Kidney (tissue), 22 donors: ENCODE measurements at places on chromosomes 16 and 17. TPM values are rescaled to one million over a fixed set of nuclear protein-coding genes. Genes with fewer than 3 reads are reported as not detected.

DNA sequence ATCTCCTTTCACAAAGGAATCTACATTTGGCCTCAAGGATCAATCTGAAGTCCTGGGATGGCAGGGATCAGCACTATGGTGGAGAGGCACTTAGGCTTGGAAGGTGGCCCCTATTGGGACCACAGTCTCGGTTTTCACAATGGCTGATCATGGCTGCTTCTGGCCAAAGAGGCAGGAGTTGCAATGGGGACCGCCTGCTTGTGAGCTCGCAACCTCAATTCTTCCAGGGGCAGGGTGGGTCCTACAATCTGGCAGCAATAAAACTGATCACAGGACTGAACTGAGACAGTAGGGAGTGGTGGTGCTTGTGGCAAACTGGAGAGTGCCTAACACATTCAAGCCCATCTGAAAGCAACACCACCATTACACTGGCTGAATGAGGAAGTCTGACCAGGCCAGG is 83.1 kb downstream of the NETO2 start:
- no peak for DNase-seq

The OR1F1 gene
- not detected for total RNA-seq

GRCh38 chr17:80770881-80771611 is 220.6 kb upstream of the CHMP6 start:
- no peak for DNase-seq

- DNase-seq: no peak
Observed at GRCh38 chr16:89373355-89374110, 116.8 kb downstream of the ANKRD11 start.

DNA sequence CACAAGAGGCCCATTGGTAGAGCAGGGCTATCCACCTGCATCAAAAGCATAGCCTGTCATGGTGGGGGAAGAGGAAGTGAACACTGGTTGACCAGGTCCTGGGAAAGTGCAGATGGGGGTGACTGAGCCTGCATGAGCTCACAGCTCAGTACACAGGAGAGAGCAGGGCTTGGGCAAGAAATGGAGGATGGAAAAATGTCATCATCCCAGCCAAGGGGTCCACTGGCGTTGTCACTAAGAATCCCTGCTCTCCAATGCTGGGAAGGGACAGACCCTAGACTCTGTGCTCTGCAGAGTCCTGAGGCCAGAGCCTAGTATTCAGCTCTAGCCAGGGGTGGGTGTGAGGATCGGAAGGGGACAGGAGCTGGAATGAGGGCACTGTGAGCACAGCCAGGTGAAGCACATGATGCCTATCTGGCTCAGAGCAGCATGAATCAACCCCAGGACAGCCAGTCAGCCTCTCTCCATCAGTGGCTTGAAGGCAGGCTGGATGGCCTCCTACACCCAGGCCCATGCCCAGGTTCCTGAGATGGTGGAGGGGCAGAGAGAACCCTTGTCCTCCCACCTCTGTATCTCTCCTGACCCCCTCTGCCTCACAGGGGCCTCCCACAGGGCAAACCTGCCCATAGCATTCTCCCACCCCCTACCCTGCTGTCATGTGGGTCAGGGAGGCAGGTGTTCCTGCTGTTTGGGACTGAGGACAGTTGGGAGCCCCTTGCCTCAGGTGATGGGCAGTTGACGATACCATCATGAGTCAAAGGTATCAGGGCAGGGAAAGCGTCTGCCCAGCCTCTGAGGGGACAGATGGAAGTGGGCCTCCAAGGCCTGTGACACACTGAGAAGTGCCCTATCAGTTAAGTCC is 13.8 kb upstream of the CTCF start:
- DNase-seq: no peak
